Heart left ventricle (tissue), 16 donors: ENCODE measurements at places on chromosomes 3 and 15.

GRCh38 chr3:153679714-153680113 is 441.5 kb upstream of the ARHGEF26 start:
- no peak for DNase-seq

- no peak for DNase-seq
These were observed 391.9 kb upstream of the THBS1 start for GRCh38 chr15:39188930-39189329.

DNA sequence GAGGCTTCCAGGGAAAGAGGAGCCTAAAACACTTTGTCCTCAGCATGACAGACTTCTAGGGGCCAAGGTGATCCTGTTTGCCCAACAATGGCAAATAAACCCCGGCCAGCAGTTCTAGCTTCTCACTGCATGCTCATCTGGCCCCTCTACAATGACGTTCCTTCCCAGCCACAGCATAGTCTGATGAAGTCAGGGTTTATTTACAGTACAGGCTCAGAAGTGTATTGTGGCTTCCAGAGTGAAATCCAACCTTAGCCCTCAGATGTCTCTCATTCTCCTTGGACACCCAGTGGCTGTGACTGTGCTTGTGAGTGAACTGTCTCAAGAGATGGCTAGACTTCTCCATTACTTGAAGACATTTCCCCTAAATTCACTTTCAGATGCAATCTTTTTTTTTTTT is 40.8 kb downstream of the BFSP2 start:
- no peak for DNase-seq

DNA sequence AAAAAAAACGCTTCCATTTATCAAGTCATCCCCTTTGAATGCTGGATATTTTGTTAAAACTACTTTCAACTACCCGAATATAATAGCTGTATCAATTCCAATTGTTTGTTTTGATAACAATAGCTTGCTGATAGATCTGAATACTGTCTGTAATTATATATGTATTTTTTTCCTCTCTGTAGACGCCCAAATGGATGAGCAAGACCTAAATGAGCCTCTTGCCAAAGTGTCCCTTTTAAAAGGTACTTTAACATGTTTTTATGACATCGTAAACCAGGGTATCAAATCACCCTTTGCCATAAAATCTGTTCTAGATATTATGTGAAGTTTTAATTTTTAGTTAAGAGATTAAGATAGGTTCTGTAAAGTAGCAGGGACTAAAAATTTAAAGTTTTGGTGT is 111.5 kb upstream of the FLNB start:
- DNase-seq, result no peak

DNA sequence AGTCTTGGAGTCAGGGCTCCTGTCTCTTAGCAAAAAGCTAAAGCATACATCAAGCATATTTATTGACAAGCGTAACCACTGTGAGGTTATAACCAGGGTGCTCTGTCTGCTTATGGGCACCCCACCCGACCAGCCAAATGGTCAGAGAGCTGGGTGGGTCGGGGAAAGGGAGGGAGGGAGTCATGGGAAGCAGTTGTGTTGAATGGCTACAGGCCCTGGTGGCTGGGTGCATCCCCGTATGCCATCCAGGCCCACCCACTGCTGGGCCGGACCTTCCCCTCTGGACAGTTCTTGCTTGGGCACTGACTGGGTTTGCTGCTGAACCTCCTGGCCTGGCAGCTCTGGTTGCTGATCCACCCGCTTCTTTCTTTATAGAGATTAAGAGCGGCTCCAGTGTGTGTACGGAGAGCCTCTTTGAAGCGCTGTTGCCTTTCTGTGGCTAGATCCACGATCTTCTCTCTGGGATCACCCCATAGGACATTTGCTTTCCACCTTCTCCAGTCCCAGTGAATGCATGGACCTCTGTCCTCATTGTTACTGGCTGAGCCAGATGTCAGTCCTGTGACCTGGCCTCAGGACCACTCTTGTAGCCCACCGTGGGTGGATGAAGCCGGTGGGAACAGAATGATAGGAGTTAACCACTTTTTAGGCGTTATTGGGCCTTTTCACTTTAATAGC is 59.6 kb downstream of the SMAD3 start:
- no peak for DNase-seq
